ENCODE measurements at places on chromosomes 6 and 20.

GRCh38 chr6:56947924-56948323 is 7.0 kb upstream of the BEND6 start:
- DNase-seq, result no peak

DNA sequence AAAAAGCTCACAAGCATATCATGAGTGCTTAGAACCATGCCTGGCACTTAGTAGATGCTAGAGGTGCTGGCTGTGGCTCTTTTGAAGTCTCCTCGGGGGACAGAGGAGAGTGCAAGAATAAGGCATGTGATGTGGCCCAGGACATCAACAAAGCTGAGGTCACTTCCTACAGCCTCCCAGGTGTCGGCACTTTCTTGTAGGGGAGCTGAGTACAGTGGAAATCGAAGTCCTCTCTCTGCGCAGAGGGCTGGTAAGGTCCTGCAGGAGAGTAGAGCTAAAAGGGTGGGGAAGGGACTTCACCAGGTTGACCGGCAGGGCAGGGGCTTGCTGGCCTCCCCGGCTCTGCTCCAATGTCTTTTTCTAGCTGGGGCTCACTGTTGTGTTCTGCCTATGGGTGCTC is 11.2 kb downstream of the SLC13A3 start:
- DNase-seq, result no peak

- no peak for DNase-seq
Observed at GRCh38 chr6:16872543-16873235, 111.4 kb upstream of the ATXN1 start.

DNA sequence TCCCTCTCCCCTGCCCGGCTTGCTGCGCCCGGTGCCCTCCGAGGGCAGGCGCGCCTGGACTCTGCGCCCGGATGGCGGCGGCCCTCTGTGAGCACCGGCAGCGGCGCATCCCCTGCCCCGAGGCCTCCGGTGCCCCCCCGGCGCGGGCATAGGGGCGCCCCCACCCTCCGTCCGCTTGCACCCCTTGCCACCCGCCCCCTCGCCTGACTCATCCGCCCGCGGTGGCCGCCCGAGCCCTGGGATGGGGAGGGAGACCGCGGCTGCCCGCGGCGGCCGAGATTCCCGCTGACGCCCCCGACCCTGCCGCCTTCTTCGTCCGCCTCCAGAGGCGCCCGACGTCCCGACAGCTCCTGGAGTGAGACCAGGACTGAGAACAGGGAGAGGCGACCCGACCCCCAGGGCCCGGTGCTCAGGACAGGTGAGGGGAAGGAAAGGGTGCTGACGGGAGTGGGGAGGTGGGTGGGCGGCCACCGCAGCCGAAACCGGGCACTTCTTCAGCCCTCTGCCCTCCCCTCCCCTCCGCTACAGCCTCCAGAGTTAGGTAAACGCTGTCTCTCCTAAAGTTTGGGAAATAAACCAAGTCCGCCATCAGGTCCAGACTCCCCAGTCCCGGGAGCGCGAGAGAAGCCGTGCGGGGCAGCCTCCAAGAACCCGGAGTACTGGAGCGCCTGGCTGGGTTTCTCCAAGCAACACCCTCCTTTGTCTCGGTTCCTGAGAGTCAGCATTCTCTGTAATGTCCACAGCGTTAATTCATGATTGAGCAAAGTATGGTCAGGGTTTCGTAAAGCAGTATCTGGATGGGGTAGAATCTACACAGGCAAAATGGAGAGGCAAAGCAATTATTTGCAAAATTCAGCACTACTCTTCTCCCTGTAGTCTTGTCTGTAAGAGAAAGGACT is 539 bp downstream of the TMEM200A start:
- DNase-seq, result no peak

DNA sequence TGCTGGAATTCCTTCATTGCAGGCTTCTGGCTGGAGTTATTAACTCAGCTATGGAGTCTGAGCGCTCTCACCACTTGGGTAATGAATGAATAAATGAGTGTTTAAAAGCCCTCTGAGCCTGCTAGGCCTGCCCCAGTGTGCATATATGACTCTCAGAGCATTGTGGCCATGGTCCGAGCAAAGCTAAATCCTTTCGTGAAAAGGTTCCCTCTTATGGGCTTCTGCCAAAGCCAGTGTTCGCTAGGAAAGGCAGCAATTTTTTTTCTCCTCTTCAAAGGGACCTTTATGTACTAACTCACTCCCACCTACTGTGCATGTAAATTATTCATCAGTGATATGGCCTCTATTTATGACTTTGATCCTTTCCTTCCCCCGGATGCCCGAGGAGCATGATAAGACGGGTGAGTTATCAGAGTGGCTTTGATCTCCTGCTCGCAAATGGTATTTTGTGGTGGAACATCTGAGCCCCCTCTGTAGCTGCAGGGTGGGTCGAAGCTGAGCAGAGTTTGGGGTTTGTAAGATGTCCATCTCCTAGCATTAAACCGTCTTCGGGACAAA is 88.6 kb downstream of the LINC00237 start:
- DNase-seq, result no peak

DNA sequence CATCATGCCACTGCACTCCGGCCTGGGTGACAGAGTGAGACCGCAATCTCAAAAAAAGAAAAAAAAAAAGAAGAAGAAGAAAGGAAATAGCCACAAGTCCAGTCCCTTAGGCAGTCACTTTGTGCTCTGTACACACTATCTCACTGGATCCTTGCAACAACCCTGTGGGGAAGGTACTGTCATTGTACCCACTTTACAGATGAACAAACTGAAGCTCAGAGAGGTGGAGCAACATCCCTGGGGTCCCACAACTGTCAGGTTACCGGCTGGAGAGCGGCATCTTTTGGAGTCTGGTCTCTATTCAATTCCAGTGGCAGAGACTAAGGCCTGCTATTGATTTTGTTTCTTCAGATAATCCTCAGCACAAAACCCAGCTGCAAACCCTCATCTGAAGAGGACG is 12.2 kb downstream of the BPIFA2 start:
- no peak for DNase-seq

GRCh38 chr6:37116326-37116725 is 53.6 kb upstream of the PIM1 start:
- no peak for DNase-seq

GRCh38 chr6:122372647-122373046 is 26.8 kb upstream of the HSF2 start:
- no peak for DNase-seq

DNA sequence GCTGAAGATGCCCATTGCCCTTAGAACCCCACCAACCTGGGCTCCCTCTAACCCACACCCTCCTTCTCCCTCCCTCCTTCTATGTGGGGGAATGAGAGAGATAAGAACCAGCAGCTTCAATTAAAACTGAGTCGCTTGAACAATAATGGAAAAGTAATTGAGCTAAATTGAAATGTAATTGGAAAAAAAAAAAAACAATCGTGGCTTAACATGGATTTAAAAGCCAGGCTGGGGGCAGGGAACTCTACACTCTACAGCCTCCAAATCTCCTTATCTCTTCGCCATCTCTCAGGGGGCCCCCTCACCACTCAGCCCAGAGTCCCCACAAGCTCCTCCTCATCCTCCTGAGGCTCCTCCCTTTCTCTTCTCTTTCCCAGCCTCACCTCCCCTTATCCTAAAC is 83.2 kb downstream of the MDGA1 start:
- no peak for DNase-seq

GRCh38 chr20:32241807-32242206 is 34.1 kb downstream of the POFUT1 start:
- no peak for DNase-seq

Data from NCI-H2081 treated with DMSO at 0.1 percent for 48 hours (cell line).